ENCODE measurements at places on chromosomes 5 and 9. TPM values are rescaled to one million over a fixed set of nuclear protein-coding genes. Genes with fewer than 3 reads are reported as not detected.

Gene NFIL3
- 21.7 TPM for total RNA-seq

Gene ADAMTS2
- 2.1 TPM for total RNA-seq

- H3K4me3 ChIP-seq, result no peak overlapping the region
- DNase-seq, result no peak
- peaks cover 4% of the 10 kb centered on the region for H3K4me1 ChIP-seq
- peaks cover 15% of the 10 kb centered on the region for H3K27me3 ChIP-seq
- H3K27ac ChIP-seq, result no peak overlapping the region
- no peaks in the 10 kb centered on the region for H3K36me3 ChIP-seq
These were observed 35.6 kb upstream of the N4BP3 start for GRCh38 chr5:178077751-178078150.

GRCh38 chr5:157030692-157031091 is 28.2 kb downstream of the HAVCR1 start:
- H3K27ac ChIP-seq, result peak overlapping the region; percentile 49
- DNase-seq, result no peak
- no peak overlapping the region for H3K4me3 ChIP-seq
- no peaks in the 10 kb centered on the region for H3K27me3 ChIP-seq
- peaks cover 31% of the 10 kb centered on the region for H3K4me1 ChIP-seq

DNA sequence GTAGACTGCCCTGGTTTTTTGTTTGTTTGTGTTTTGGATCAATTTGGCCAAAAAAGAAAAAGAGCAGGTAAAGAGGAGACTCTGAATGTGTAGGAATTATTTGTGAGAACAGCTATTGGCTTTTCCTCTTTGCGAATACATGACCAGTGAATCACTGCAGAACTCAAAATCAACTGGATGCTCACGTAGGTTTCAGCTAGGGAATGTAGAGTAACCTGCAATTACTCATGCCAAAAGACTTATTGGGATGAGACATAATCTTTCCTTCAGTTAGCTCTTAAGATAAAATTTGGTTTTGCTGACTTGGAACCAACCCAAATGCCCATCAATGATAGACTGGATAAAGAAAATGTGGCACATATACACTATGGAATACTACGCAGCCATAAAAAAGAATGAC is 348.0 kb downstream of the NPR3 start:
- H3K36me3 ChIP-seq, result no peaks in the 10 kb centered on the region
- no peaks in the 10 kb centered on the region for H3K27me3 ChIP-seq
- no peak for DNase-seq

DNA sequence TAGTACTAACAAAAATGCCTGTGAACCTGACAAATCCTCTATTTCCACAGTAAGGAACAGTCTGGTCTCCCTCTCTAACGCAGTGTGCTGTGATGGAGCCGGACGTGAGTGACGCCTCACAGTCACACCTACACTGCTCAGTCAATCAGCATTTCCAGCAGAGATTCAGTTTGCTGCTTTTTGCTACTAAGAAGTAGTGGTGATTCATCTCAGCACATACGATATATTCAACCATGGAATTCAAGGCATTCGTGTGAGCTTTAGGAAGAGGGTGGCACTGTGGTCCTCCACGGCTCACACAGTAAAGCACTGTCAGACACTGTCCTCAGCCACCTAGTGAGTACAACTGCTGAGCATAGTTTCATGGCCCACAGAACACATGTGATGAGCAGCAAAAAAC is 70.9 kb downstream of the SETX start:
- peaks cover 36% of the 10 kb centered on the region for H3K36me3 ChIP-seq
- H3K27me3 ChIP-seq, result no peaks in the 10 kb centered on the region
- no peak overlapping the region for H3K4me3 ChIP-seq
- H3K27ac ChIP-seq, result peak overlapping the region; percentile 50
- DNase-seq, result no peak

DNA sequence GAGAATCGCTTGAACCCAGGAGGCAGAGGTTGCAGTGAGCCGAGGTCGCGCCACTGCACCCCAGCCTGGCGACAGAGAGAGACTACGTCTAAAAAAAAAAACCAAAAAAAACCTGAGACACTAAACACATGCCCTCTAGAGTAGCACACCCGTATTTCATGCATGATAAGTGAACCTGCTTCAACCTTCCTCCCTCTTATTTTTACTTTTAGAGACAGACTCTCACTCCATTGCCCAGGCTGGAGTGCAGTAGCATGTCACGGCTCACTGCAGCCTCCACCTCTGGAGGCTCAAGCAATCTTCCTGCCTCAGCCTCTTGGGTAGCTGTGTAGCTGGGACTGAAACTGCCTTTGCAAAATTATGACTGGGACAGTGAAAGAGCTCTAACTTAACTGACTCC is 17.6 kb upstream of the NANS start:
- no peaks in the 10 kb centered on the region for H3K4me1 ChIP-seq
- H3K27me3 ChIP-seq, result peaks cover 18% of the 10 kb centered on the region
- no peak overlapping the region for H3K4me3 ChIP-seq
- no peak overlapping the region for H3K27ac ChIP-seq
- no peaks in the 10 kb centered on the region for H3K36me3 ChIP-seq

- no peaks in the 10 kb centered on the region for H3K27me3 ChIP-seq
- H3K4me1 ChIP-seq, result peaks cover 2% of the 10 kb centered on the region
- no peak overlapping the region for H3K27ac ChIP-seq
- H3K36me3 ChIP-seq, result no peaks in the 10 kb centered on the region
These were observed 104.1 kb downstream of the CRB2 start for GRCh38 chr9:123460091-123460490.

Gene FOXI1
- total RNA-seq, result not detected

Gene TAF9
- total RNA-seq, result 58.9 TPM

DNA sequence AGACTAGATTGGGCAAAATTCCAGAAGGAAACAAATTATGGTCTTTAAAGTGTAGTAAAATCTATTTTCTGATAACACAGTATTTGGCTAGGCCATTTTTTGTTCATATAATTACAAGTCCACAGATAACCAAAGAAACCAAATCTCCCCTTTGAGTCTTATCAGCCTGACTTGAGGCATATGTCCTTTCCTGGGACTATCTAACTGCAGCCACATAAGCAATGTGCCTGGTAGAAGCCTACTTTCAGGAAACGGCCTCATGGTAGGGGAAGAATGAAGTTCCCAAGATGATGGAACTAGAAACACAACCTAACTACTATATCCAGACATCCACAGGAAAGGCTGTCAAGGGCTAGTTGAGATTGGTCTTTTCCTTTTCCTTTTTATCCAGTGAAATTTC is 130.0 kb downstream of the PIK3R1 start:
- DNase-seq, result no peak
- H3K4me1 ChIP-seq, result peaks cover 2% of the 10 kb centered on the region
- H3K27ac ChIP-seq, result no peak overlapping the region
- no peaks in the 10 kb centered on the region for H3K36me3 ChIP-seq
- no peak overlapping the region for H3K4me3 ChIP-seq

GRCh38 chr9:17750269-17750668 is 171.4 kb downstream of the SH3GL2 start:
- no peak for DNase-seq
- no peaks in the 10 kb centered on the region for H3K27me3 ChIP-seq
- H3K4me3 ChIP-seq, result no peak overlapping the region
- H3K27ac ChIP-seq, result no peak overlapping the region
